ENCODE measurements at places on chromosomes 2 and 18.

GRCh38 chr2:14977021-14977420 lies 344.5 kb downstream of the LRATD1 start:
- no peak for DNase-seq

DNA sequence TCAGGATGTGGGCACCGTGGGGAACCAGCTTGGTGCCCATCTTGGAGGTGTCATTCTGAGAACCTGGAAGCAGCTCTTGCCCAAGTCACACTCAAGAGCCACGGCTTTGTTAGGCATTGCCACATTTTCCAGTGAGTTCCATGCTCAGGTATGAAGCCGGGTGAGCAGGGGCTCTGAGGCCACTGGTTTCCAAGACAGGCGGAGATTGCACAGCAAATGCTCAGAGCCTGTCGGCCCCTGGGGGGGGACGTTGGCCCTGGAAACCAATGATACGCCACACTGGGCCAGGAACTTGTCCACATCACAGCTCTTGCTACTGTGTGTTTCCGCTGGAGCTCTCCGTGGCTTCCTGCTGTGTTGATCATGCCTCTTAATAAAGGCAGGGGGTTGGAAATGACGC lies 52.5 kb upstream of the SALL3 start:
- DNase-seq = no peak

- no peak for DNase-seq
These were observed 66.7 kb upstream of the TEX51 start for GRCh38 chr2:126832014-126832413.

DNA sequence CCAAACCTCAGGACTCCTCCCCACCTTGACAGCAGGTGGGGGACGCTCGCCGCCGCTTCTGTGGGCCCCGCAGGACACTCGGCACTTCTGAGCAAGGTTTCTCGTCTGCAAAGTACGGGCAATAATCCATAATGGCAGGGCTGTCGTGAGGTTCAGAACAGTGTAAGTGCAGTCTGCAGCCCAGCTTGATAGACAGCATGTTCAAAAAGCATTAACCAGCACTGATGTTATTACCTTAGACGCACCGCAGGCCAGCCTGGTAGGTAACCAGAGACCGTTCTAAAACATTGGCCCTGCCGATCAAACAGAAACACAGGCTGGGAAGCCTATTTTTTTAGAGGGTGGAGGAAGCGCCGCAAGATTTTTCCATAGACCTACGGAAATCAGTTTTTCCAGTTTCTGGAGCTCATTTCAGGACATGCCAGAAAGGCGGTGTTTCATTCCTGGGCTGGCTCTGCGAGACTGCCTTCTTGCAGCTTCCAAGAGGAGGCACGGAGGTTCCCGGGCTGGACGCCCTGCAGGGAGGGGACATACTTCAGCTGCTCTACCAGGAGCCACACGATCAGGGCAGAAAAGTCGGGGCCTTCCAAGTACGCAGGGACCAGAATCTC lies 148.7 kb downstream of the TPO start:
- DNase-seq = no peak

- no peak for DNase-seq
These were observed 107.3 kb downstream of the TMEFF2 start for GRCh38 chr2:192087398-192087958.
